ENCODE measurements at places on chromosomes 7 and 10. TPM values are rescaled to one million over a fixed set of nuclear protein-coding genes. Genes with fewer than 3 reads are reported as not detected.

ADCYAP1R1 gene
- 1.4 TPM for total RNA-seq

CYP2C9 gene
- not detected for total RNA-seq

CYP3A4 gene
- total RNA-seq, result not detected

ACTR3C gene
- total RNA-seq, result 4.6 TPM

SEMA3D gene
- 1.9 TPM for total RNA-seq

CHST12 gene
- 13.8 TPM for total RNA-seq

CYP2C19 gene
- total RNA-seq, result not detected

GRCh38 chr7:157568106-157568769 is 231.4 kb downstream of the DNAJB6 start:
- DNase-seq, result no peak

- DNase-seq, result no peak
Measured at GRCh38 chr10:120436439-120437112, 20.5 kb upstream of the PLPP4 start.

DNA sequence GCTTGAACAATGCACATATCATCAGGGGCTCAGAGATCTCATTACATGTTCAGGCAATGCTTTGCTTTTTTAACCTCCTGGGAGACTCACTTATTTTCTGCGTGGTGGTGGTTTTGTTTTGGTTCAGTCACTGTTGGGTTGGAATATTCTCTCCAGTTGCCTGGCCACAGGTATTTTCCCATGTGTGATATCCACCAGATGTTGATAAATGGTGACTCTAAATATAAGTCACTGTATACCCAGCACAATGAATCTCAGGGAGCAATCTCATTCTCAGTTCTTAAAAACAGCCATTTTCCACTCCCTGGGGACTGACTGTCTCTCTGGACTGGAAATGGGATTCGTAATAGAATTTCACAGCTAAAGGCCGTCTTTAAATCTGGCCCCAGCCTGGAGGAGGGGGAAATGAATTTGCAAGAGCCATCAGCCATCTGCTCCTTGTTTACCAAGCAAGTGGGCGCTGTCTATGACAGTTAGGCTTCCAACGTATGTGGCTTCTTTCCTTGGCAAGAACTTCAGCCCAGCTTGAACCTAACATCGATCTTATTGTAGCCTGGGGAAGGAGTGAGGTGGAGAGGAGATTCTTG is 1106.2 kb downstream of the NRG3 start:
- DNase-seq, result no peak

DNA sequence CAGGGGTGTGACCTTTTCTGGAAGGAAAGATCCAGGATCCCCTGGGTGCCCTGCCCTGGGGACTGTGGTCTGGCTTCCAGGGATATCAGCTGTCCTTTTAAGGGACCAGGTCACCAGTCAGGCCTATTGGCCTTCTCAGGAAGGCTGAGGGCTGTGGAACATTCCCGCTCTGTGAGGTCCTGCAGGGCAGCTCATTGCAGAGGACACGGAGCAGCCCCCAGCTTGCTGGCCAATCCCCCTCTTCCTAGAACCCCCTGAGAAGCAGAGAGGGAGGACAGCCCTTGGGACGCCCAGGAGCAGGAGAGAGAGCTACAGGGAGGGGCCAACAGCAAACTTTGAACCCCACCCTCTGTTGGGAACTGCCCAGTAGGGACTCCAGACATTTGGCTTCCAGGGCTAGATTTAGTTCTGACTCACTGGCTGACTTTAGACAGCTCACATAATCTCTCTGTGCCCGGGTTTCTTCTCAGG is 67.9 kb upstream of the COL13A1 start:
- no peak for DNase-seq

- DNase-seq, result no peak
Measured at GRCh38 chr7:138204285-138204981, 128.2 kb downstream of the AKR1D1 start.

GRCh38 chr7:40310258-40310657 is 175.5 kb downstream of the SUGCT start:
- DNase-seq, result no peak

GRCh38 chr7:130344271-130344866 is at the start of gene CPA5:
CPA5 (plus strand) TSS chr7:130344816; CDS start chr7:130346486, 1,670 bp downstream.
- no peak for DNase-seq

- no peak for DNase-seq
Measured at GRCh38 chr10:5584895-5585516, 60.2 kb downstream of the CALML3 start.

- no peak for DNase-seq
Measured at GRCh38 chr10:46552526-46553237, 3.8 kb downstream of the GPRIN2 start.

DNA sequence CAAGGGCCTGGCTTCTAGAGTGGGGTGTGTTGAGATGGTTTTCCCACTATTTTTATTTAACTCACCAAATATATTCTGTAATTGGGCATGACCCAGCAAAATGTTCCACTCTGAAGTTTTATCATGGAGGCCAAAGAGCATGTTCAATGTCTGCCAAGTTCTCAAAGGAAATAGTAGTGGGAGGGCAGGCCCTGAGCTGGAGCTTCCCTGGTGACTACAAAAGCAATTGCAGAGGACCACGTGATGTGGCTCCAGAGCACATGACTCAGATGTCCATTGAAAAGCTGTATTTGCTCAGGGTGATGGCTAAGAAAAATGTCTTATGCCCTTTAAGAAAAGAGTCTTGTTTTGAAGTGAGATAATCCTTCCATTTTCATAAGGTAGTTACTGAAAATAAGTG is 1024.8 kb downstream of the LRMDA start:
- DNase-seq, result no peak

GRCh38 chr10:124671486-124672075 is 72.6 kb downstream of the FAM53B start:
- DNase-seq, result no peak

DNA sequence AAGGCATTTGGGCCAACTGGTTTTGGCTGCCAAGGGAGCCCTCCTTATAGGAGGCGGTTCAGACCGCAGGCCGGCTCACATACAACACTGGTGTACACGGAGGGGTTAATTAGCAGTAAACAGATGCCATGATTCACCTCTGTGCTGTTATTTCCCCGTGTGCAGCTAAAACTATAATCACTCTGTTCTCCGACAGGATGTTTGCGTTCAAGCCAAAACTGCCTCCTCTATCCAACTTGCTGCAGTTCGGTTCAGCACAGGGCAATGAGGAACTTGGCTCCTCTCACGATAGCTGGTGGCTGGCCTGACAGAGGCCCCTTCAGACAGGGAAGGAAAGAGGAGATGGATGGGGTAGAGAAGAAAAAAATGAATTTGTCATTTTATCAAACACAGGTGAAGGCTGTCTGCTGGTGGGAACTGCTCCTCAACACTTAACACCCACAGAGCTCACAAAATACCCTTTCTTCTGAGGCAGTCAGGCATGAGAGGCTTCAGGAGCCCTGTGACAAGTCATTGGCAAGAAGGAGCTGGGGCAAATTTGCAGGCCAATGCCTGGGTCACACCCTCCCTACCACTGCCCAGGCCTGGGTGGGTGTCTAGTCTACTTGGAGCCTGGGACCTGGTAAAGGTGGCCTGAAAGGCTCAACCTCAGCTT is 24.0 kb downstream of the KCNMA1 start:
- no peak for DNase-seq

DNA sequence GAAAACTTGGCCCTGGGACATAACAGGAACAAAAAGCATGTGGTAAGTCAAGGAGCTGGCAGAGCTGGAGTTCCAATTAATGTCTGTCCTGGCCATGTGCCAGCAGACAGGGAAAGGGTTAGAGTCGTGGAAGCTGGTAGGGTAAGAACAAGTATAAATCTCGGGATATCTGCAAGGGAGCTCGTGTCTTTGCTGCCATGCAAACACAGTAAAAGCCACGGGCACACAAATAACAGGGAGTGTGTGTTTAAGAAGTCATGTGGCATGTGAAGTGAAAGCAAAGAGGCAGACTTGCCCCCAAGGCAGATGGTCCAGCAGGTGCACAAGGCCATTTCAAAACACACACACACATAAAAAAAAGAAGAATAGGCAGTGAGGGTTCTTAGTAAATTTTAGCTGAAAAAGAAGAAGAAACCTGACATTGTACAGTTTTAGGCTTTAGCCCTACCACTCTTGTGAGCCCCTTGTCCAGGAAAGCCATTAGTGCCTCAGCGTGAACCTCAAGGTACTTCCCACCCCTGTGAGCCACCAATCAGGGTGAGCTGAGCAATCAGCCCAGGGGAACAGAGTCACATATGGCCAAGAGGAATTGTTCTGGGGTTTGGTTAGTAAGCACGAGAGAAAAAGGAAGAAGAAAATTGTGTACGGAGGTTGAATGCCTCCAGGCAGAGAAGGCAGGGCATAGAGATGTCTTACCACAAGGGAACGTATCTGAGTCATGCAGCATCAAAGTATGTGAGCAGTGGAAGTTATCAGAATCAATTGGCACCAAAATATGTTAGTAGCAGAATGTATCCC is 32.8 kb upstream of the ARHGAP12 start:
- DNase-seq, result no peak
